Stimulated activated CD8-positive, alpha-beta memory T cell treated with anti-CD3 and anti-CD28 coated beads, Interleukin-15, amount 100 ng/mL, for 4 hours (primary cell): ENCODE measurements at places on chromosomes 13 and 19.

GRCh38 chr19:56156768-56157167, 15.7 kb downstream of the ZNF444 start:
- no peak for DNase-seq

- peak; percentile 50 for DNase-seq
These were observed 22.5 kb downstream of the IQCN start for GRCh38 chr19:18251587-18252369.

DNA sequence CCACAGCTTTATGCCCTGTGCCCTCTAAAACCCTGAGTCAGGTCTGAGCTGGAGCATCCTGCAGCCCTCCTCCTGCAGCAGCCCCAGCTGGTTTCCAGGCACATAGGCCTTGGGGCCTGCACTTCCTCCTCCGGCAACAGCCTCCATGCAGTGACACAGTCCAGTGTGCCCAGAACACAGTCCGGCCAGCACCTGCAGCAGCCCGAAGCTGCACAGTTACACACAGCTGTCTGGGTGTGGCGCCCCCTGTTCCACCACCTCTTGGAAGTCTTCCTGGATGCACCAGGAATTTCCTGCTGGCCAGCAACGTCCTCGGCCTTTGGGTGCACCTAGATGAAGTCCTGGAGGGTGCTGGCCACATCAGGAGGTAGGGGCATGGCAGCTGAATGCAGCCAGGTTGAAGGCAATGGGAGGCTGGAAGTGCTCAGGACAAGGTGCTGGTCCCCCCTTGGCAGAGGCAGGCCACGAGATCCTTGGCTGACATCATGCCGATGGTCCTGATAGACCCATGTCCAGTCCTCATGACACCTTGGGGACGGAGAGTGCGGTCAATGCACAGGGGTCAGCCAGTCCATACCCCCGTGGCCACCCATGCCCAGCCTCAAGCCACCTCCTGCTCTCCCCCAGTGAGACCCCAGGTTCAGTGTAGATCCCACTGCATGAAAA, 27.1 kb upstream of the PARP4 start:
- DNase-seq, result no peak

DNA sequence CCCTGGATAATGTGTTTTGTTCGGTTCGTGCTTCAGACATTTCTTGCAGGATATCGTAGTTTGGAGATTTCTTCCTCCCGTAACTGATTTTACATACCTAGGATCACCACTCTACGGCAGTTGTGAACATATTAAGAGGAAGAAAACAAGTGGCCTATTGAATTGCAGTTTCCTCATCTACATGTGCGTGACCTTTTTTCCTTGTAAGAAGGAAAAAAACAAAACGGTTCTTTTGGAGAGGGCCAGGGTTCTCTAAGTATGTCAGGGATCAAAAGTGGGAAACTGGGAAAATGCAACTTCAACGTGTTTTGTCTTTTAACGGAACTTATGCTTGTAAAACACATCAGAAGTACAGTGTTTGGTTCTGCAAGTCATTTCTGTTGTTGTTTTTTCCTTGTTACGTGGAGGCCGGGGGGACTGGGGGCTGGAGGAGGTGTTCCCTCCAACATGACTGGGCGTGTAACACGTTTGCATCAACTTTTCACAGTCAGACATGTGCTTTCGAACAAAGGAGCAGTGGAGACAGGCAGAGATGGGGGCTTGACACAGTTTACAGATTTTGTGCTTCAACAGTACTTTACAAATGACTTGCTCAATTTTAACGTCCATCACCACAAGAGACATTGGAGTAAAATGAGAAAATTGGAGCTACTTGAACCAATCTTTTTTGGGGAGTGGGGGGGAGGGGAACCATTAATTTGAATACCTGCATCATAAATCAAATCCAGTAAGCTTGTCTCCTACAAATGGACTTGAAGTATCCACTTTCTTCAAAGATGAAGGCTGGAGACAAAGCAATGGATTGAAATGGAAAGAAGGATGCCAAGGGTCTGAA, 3.8 kb downstream of the ZC3H4 start:
- DNase-seq, result peak; percentile 29

DNA sequence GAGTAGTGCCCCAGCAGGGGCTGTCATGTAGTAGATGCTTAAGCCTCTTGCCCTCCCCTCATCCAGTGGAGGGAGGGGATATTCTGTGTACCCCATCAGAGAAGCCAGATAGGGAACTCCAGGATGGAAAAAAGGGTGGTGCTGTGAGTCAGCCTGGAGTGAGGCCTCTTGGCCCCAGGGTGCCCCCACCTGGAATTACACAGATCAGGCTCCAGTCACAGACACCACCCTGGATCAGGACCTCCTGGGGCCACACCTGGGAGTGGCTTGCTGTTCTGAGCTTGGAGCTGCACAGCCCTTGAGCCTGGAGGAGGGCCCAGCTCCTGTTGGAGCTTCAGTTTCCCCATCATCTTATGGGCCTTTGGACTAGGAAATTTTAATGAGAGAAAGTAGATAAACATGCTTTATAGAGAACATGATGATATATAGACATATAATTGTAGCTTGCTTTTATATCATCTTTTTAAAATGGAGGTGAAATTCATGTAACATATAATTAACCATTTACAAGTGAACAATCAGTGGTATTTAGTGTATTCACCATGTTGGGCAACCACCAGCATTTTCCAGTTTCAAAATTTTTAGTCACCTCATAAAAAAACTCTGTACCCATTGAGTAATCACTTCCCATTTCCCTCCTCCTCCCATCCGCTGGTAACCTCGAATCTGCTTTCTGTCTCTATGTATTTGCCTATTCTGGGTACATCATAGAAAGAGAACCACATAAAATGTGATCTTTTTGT, 24.6 kb downstream of the CYP4F22 start:
- no peak for DNase-seq

DNA sequence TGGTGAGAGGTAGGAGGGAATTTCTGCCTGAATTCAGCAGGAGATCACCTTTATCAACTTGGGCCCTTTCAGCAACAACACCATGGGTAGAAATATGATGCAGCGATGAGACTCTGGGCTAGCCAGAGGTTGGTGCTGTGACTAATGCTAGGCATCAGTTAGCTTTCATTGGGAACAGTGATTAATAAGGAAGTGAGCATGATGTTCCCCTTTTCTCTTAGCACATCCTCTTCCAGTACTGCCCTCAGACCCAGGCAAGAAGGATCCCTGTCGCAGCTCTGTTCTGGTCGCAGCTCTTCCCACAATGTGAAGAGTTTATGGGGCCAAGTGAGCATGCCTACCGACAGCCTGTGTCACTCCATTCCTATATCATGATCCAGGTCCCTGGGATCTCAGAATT, 100.5 kb downstream of the FLT1 start:
- DNase-seq, result no peak

GRCh38 chr19:42076380-42076944, 496 bp downstream of the ZNF574 start:
- DNase-seq, result no peak

DNA sequence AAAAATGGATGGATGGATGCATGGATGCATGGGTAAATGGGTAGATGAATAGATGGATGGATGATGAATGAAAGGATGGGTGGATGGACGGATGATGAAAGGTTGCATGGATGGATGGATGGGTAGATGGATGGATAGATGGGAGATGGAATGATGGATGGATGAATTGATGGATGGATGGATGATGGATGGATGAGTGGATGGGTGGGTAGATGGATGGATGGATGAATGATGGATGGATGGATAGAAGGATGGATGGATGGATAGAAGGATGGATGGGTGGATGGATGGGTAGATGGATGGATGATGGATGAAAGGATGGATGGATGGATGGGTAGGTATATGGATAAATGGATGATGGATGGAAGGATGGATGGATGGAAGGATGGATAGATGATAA, 115.1 kb upstream of the LSM14A start:
- DNase-seq, result no peak

GRCh38 chr13:85879014-85879413, 79.8 kb upstream of the SLITRK6 start:
- no peak for DNase-seq

DNA sequence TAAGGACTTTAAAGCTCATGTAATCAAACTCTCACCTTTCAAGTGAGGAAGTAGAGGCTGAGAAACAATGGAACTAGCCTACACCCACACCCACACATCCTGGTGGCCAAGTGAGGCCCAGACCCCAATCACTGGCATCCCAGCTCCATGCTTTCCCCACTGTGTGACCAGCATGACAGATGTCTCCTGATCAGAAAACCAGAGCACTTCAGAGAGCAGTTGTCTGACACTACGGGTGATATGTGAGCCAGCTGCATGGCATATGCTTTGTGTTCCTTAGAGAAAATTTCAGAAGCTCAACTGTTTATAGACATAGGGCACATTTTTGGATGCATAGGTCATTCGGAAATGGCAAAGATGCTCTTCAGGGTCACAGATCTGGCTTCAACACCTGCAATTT, 315.2 kb downstream of the NDFIP2 start:
- no peak for DNase-seq

- DNase-seq, result no peak
These were observed 246.2 kb downstream of the FOXO1 start for GRCh38 chr13:40420160-40420740.
